Smooth muscle cell of the pulmonary artery (primary cell): ENCODE measurements at places on chromosomes 3 and 15. TPM values are rescaled to one million over a fixed set of nuclear protein-coding genes. Genes with fewer than 3 reads are reported as not detected.

The NECTIN3 gene
- total RNA-seq = 31.5 and 46.2 TPM in 2 replicates

The FANCD2OS gene
- not detected in 2 replicates for total RNA-seq

The CA12 gene
- 215 and 359 TPM in 2 replicates for total RNA-seq

The TLR9 gene
- under 0.01 and 0.23 TPM in 2 replicates for total RNA-seq

The LRRC15 gene
- total RNA-seq = 3.8 and 4.2 TPM in 2 replicates

The NR1I2 gene
- 0.20 and 0.23 TPM in 2 replicates for total RNA-seq

The TNNC1 gene
- total RNA-seq = 0.23 and 2.6 TPM in 2 replicates

The CTXN2 gene
- total RNA-seq = not detected in 2 replicates

The ALS2CL gene
- total RNA-seq = 1.8 and 3.2 TPM in 2 replicates

The PPP2R3A gene
- total RNA-seq = 9.3 and 9.6 TPM in 2 replicates

The GP5 gene
- 0.33 and 0.69 TPM in 2 replicates for total RNA-seq

The PLOD2 gene
- total RNA-seq = 819 and 1,169 TPM in 2 replicates

The ST3GAL6 gene
- total RNA-seq = 6.4 and 19.9 TPM in 2 replicates

The TMEM108 gene
- total RNA-seq = 0.20 TPM in 1 of 2 replicates, not detected in the other

The DYNLT2B gene
- total RNA-seq = 6.9 and 7.2 TPM in 2 replicates

The PRSS50 gene
- not detected in 2 replicates for total RNA-seq

The SLC12A8 gene
- total RNA-seq = 13.2 and 17.9 TPM in 2 replicates

The FEZF2 gene
- not detected in 2 replicates for total RNA-seq

The CHRM5 gene
- total RNA-seq = 0.07 TPM in 1 of 2 replicates, not detected in the other

The SST gene
- total RNA-seq = not detected in 2 replicates

The TRPM1 gene
- not detected in 2 replicates for total RNA-seq

The ANKRD34C gene
- total RNA-seq = not detected in 2 replicates

The CPEB1 gene
- 9.0 and 14.1 TPM in 2 replicates for total RNA-seq

The GOLGA8M gene
- 1.8 and 2.0 TPM in 2 replicates for total RNA-seq

The POPDC2 gene
- total RNA-seq = 0.23 and 0.33 TPM in 2 replicates

The THSD4 gene
- total RNA-seq = 56.2 and 120 TPM in 2 replicates

The SELENOT gene
- 257 and 294 TPM in 2 replicates for total RNA-seq

The CD200R1 gene
- total RNA-seq = 0.07 TPM in 1 of 2 replicates, not detected in the other

The ACKR4 gene
- total RNA-seq = 19.7 and 24.0 TPM in 2 replicates

The CHRNB4 gene
- not detected in 2 replicates for total RNA-seq

The TM4SF4 gene
- total RNA-seq = 0.89 and 2.4 TPM in 2 replicates

The PLIN1 gene
- total RNA-seq = 0.23 and 0.33 TPM in 2 replicates

The MESP1 gene
- total RNA-seq = 0.20 and 0.26 TPM in 2 replicates

The LRRC49 gene
- 10.4 and 10.5 TPM in 2 replicates for total RNA-seq

The ENTPD3 gene
- 0.10 and 0.13 TPM in 2 replicates for total RNA-seq

The PLA2G4F gene
- total RNA-seq = not detected in 2 replicates

The TAGLN3 gene
- 0.26 and 3.5 TPM in 2 replicates for total RNA-seq

The SAXO2 gene
- total RNA-seq = 0.30 and 0.85 TPM in 2 replicates

The RAB27A gene
- 9.1 and 14.3 TPM in 2 replicates for total RNA-seq

The TBC1D2B gene
- 50.7 and 58.5 TPM in 2 replicates for total RNA-seq

The GDPGP1 gene
- total RNA-seq = 6.3 and 10.8 TPM in 2 replicates

The PLSCR2 gene
- total RNA-seq = 0.26 TPM in 1 of 2 replicates, not detected in the other

The NUP210 gene
- 0.10 and 0.46 TPM in 2 replicates for total RNA-seq

The DPPA2 gene
- total RNA-seq = not detected in 2 replicates

The KLHL6 gene
- under 0.01 TPM in 1 of 2 replicates, not detected in the other for total RNA-seq

The SHF gene
- total RNA-seq = 0.63 and 1.8 TPM in 2 replicates
